H4 (cell line): ENCODE measurements at places on chromosomes 13 and 19. TPM values are rescaled to one million over a fixed set of nuclear protein-coding genes. Genes with fewer than 3 reads are reported as not detected.
A peak's percentile ranks its signal among the peaks of the same experiment; 100 is the strongest.

Gene SRRM5
- total RNA-seq = not detected in 2 replicates

GRCh38 chr19:13207237-13207845 is 57.1 kb downstream of the IER2 start:
- DNase-seq = no peak

DNA sequence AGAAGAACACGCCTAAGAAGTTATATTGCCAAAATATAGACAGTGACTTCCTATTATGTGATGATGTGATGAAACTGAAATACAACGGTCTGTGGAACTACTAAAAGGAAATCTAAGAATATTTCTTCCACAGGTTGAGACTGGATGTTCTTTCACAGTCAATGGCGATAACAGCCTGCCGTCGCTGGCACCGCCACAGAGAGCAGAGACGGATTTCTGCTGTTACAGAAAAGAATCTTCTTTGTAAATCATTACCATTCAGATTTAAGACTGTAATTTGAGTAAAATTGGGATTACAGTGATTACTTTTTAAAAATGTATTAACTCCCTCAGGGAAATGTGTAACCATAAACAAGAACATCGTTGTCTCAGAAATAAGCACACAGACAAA is 100.8 kb downstream of the TUBGCP3 start:
- DNase-seq = no peak

Gene NFIX
- total RNA-seq = 9.6 and 13.8 TPM in 2 replicates

DNA sequence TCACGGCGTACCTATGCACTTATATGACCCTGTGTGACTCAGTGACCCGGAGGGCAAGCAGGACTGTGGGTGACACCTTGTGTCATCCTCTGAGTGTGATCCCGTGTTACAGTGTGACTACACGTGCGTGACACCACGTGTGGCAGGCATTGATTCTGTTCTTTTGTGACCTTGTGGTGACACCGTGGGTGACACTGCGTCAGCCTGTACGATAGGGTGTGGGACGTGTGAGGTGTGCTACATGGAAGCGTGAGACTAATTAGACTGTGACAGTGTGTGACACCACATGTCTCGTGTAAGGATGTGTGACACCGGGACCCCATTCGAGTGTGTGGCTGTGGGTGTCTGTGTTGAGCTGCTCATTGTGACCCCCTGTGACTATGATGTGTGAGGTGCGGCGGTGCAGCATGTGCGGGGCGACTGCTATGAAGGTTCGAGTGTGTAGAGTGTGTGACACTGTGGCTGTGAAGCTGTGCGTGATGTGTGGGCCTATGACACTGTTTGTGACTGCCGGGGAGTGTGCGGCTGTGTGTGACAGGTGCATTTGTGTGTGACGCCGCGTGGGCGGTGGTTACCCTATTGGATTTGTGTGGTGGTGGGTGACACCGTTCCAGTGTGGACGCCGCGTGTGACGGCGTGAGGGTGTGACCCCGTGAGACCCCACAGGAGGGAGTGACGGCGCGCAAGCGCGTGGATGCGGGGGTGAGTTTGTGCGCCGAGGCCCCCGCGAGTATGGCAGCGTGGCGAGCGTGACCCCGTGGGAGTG is 399 bp upstream of the SPTBN4 start:
- no peak for DNase-seq

DNA sequence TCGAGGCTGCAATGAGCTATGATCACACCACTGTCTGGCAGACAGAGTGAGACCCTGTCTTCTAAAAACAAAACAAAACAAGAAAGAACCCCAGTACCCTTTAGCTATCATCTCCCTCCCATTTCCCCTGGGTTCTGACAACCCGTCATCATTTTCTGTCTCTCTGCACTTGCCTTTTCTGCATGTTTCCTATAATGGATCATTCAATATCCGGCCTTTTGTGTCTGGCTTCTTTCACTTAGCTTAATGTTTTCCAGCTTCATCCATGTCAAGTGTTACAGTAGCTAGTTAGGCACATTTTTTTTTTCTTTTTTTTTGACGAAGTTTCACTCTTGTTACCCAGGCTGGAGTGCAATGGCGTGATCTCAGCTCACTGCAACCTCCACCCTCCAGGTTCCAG is 16.5 kb downstream of the AP2S1 start:
- no peak for DNase-seq

- DNase-seq = peak; percentile 34
Measured at GRCh38 chr13:46369506-46370277, 17.4 kb downstream of the RUBCNL start.

DNA sequence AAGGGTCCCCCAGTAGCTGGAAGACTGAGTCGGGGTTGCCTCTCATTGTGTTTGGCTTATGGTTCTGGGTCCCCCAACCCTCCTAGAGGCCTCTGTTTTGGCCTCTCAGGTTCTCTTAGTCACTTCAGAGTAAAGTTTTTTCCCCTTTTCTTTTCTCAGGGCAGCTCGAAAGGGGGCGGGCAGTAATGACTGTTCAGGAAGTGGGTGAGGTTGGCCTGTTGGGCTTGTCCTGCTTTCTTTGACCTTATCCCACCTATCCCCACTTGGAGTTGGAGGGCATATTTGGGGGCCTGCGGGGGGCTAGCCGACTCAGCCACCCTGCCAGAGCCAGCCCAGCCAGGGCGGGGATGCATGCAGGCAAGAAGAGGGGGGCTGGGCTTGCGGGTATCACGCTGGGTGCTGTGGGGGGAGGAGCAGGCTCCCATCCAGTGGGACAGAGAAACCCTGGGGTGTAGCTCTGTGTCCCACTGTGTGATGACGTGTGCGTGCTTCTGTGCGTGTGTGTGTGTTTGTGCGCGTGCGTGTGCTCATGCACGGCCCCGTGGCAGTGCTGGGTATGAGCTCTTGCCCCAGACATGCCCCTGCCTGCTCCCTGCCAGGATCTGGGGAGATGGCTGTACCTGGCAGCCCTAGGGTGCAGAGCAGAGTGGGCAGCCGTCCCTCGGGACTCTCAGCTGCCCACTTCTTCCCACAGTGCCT is 1.4 kb downstream of the CIC start:
- peak; percentile 69 for DNase-seq

DNA sequence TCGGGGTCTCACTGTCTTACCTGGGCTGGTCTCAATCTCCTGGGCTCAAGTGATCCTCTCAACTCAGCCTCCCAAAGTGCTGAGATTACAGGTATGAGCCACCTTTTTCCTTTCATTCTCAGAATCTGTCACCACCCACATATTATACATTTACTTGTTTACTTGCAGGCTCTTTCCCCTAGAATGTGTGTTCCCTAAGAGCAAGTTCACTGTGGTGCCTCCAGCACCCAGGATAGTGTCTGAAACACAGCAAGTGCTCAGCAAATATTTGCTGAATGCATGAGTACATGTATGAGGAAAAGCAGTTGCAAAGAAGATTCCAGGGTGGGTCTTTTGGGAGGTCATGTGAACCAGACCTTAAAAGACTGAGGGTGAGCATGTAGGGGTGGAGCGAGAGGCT is 96.8 kb downstream of the RGCC start:
- no peak for DNase-seq

Gene CEACAM7
- total RNA-seq = not detected in 2 replicates

- no peak for DNase-seq
Measured at GRCh38 chr13:61045251-61045650, 370.4 kb downstream of the PCDH20 start.

Gene LATS2
- 2.7 and 3.9 TPM in 2 replicates for total RNA-seq
